Left hindlimb (tissue), 1 donor: ENCODE measurements at places on chromosomes 7 and 10.

GRCh38 chr7:983004-983615, at the start of gene CYP2W1:
TSS of gene CYP2W1 (plus strand) at chr7:983181. CDS start at chr7:983212, 31 bp downstream.
- DNase-seq, result no peak

- no peak for DNase-seq
Observed at GRCh38 chr7:25109276-25109675, 15.8 kb downstream of the CYCS start.

DNA sequence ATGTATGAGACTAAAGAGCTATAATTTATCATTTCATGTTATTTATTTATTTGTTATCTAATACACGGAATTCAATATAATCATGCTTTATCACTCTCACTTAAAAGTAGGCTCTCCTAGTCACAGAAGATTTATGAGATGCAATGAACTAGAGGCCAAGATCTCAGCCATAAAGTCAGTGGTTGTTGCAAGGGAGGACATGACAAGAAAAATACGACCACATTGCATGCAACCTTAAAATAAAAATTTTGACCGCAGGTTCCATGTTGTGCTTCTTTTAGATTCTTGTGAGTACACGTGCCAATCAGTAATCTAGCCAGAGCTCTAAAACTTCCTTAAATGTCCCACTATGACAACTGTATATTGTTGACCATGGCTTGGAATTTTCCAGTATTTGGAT, 75.9 kb upstream of the SP8 start:
- DNase-seq, result no peak

DNA sequence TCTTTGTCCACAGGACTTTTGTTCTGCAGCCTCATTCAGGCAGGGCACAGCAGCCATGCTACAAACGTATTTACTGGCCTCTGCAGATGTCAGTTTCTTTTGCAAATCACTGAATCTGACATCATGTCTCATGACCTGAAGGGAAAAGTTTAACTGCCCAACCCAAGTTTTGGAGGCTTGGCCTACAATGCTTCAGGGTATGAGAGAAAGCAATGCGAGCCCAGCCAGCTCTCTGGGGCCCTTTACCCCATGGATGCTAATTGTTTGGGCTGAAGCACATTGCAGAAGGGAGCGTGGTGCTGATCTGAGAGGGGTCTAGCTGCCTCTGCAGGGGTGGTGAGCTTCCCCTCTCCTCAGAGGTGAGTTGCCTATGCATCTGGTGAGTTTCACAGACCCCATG, 179.9 kb upstream of the CXCL12 start:
- DNase-seq, result no peak

- no peak for DNase-seq
Observed at GRCh38 chr10:118712930-118713634, 41.7 kb downstream of the CACUL1 start.

DNA sequence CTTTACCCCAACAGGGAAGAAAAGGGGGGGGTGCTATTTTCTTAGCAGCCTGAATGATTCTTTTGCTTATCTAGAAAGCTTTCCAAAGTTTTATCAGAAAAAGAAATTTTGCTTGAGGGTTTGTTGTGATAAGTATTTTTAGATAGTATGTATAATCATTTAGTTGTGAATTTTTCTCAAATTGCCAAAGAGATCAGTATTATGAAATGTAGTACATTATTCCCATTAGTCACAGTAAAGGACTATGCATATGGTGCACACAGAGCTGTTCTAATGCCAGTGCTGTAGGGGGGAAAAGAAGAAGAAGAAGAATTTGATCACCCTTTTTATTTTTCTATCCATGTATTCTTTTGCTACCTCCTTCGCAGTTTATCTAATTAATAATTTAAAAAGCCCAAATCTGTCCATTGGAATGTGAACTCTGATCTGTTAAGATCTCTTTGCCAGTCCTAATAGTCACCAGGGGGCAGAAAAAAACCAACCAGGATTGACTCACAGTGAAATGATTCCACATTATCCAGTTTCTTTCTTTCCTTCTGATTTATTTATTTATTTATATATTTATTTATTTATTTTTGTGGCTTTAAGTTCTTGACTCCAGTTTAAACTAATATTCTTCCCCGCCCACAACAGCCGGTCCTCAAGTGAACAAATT, 4.7 kb downstream of the RBM20 start:
- DNase-seq, result no peak

GRCh38 chr7:66905689-66906088, 15.3 kb upstream of the TMEM248 start:
- DNase-seq, result no peak
